ENCODE measurements at places on chromosomes 2 and 18. TPM values are rescaled to one million over a fixed set of nuclear protein-coding genes. Genes with fewer than 3 reads are reported as not detected.
A peak's percentile ranks its signal among the peaks of the same experiment; 100 is the strongest.

DNA sequence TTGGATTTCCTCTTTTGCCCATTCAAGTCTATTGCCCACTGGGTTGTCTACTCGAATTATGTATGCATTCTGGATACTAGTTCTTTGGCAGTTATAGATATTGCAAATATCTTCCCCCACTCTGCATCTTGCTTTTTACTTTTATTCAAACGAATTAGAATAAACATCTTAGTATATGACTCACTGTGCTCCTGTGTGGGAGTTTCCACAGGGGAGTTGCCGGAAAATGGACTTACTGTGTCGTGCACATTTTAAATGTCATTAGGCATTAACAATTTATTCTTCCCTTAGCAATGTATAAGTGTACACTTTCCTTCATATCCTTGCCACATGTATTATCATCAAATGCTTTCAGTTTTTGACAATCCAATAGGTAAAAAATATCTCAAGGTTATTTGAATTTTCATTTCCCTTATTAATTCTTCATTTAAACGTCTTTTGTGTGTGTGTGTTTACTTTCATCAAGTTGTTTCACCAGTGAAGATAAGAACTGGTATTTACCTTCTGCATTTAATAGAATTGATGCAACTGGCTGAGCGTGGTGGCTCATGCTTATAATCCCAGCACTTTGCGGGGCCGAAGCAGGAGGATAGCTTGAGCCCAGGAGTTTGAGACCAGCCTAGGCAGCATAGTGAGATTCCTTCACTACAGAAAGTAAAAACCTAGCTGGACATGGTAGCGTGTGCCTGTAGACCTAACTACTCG, 4.6 kb upstream of the UGT1A5 start:
- peak overlapping the region; percentile 59 for H3K27ac ChIP-seq
- H3K4me3 ChIP-seq = no peak overlapping the region
- DNase-seq = no peak

DNA sequence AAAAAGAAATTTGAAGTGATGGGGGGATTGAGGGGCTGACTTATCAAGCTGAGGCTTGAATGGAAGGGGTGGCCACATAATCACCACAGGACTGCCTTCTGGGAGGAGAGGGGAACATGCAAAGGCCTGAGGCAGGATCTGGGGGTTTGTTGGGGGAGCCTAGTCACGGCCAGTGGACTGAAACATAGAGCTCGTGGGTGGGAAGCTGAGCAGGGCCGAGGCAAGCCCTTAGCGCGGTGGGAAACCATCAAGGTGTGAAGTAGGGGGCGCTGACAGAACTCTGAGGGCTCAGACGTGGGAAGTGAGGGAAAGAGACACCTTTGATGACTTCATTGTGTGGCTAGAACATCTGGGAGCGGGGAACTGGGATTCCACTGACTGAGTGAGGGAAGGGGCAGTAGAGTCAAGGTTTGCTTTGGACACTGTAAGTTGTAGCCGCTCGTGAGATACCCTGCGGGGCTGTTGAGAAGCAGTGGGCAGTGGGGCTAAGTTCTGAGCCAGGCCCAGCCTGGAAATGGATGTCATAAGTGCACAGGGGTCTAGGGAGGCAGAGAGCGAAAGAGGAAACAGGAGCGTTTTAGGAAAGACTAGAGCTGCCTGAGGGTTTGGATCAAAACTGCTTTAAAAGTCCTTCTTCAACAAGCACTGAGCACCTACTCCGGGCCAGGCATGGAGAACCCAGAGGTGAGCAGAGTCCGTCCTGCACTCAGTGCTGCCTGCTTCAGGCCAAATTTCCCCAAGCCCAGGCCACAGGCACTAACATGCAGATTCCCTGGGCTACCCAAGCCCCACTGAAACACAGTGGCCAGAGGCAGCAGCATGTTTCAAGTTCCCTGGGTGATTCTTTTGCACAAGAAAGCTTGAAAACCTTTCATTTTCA, 686 bp upstream of the SNORC start:
- H3K4me3 ChIP-seq = no peak overlapping the region
- no peaks in the 10 kb centered on the region for H3K4me1 ChIP-seq
- no peaks in the 10 kb centered on the region for H3K27me3 ChIP-seq
- H3K36me3 ChIP-seq = peaks cover 1% of the 10 kb centered on the region

DNA sequence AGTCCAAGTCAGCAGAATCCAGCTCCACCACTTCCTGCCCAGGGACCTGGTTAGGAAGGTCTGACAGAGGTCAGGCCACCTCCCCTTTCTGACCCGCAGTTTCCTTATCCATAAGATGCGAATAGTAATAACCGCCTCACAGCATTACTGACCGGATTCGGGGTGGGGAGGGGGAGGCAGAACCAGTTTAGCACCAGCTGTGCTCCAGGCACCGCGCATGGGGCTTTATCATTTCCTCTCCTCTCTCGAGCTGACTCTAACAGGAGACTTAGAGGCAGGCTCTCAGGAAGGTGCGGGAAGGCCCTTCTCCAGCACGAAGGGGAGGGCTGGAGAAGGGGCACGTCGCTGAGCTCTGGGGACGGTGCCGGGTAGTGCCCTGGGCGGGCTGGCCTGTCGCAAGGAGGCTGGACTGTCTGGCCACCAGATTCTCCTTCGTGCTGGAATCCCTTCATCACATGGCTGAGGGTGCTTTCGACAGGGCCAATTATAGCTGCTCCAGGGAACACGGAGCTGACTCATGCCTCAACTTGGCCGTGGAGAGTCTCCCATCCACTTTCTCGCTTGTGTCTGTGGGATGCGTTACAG, 5.7 kb downstream of the EHD3 start:
- no peak overlapping the region for H3K4me3 ChIP-seq
- H3K27ac ChIP-seq = no peak overlapping the region
- no peaks in the 10 kb centered on the region for H3K27me3 ChIP-seq
- no peak for DNase-seq
- peaks cover 40% of the 10 kb centered on the region for H3K4me1 ChIP-seq

Gene FLACC1
- 1.4 TPM for total RNA-seq

Gene TPO
- total RNA-seq = not detected

Gene FER1L5
- total RNA-seq = not detected

DNA sequence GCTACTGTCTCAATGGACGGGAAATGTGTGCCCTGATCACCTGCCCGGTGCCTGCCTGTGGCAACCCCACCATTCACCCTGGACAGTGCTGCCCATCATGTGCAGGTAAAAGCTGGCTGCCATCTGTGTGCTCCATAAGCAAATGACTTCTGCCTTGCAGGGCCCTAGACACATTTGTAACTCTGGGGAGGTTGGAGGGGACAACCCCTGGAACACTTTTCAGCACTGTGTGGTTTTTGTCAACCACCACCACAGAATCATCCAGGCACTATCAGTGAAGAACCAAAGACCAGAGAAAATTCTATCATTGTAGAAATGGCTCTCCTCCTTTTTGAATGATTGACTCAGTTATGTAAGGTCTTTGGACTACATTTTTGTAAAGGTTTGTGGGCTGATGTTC, 84.3 kb downstream of the FEZ2 start:
- H3K27ac ChIP-seq = peak overlapping the region; percentile 2
- DNase-seq = no peak
- H3K27me3 ChIP-seq = no peaks in the 10 kb centered on the region
- H3K36me3 ChIP-seq = peaks cover 30% of the 10 kb centered on the region
- no peak overlapping the region for H3K4me3 ChIP-seq

DNA sequence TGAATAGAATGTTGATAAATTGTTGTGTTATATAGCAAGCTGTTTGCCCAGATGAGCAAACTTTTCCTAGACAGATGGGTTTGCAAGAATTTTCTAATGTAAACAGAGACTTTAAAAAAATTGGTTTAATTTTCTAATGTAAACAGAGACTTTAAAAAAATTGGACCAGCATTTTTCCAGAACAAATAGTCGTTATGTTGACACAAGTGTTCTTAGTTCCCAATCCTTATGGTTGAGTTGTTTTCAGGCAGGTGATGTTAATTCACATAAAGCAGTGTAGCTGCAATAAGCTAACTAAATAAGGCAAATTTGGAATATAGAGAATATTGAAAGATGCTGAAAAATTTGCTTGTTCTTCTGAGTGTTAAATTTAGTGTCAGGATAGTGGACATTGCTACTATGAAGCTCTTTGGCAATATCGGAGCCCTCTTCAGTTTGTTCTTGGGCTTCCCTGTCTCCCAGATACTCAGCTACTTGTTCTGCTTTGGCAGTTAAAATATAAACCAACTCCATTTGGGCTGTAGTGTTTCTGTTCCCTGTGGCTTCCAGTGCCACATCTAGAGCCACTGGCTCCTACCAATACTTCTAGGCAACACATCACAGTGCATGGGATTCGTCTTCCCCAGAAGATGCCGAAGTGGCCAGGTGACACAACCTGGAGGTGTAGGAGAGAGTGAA, 105.7 kb downstream of the DYNAP start:
- H3K27ac ChIP-seq = no peak overlapping the region
- DNase-seq = no peak
- H3K4me3 ChIP-seq = no peak overlapping the region

Gene CPS1
- 15.2 TPM for total RNA-seq

DNA sequence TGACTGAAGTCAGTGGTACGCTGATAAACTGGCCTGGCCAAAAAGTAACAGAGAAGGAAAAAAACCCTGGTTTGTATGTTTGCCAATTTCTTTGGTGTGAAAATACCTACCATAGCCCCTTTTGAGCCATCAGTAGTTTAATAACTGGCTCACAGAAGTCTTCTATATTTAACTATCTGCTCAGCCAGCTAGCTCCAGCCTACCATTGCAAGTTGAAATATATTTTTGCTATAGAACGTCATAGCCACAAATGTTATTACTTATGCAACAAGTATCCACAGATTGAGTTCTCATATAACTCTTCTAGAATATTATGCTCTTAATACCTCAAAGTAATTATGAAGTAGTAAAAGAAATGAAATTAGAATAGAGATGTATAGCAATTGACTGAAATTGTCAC, 25.2 kb downstream of the RPE start:
- H3K4me3 ChIP-seq = no peak overlapping the region
- no peaks in the 10 kb centered on the region for H3K4me1 ChIP-seq
- no peak for DNase-seq
- no peaks in the 10 kb centered on the region for H3K27me3 ChIP-seq

Gene CPO
- total RNA-seq = not detected

DNA sequence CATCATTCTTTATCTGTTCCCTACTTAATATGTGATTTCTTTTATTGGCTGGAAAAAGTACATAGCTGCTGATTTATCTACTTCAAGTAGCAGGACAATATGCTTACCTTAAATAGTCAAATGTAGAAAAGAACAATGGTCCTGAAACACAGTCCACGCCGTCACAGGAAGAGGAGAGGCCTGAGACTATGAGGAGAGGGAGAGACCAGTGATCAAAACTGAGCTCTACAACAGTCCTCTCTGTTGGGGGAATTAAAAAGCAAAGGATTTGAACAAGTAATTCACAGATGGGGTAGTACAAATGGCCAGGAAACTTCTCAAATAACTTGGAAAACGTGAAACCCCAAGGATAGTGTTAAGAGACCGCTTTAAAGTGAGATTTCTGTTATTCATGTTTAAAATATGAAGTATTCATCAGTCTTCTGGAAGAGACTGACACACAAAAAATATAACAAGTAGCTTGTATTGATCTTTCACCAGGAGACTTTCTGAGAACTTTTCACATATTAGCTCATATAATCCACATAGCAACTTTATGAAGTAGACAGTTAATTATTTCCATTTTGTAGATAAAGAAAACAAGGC, 20.2 kb downstream of the SCYGR8 start:
- H3K36me3 ChIP-seq = no peaks in the 10 kb centered on the region
- DNase-seq = no peak
- H3K27ac ChIP-seq = peak overlapping the region; percentile 50
- no peaks in the 10 kb centered on the region for H3K27me3 ChIP-seq

GRCh38 chr18:44197832-44198611, 482.7 kb upstream of the SETBP1 start:
- H3K4me3 ChIP-seq = no peak overlapping the region
- no peak for DNase-seq
- H3K36me3 ChIP-seq = no peaks in the 10 kb centered on the region
- H3K27me3 ChIP-seq = no peaks in the 10 kb centered on the region
- H3K27ac ChIP-seq = no peak overlapping the region
- peaks cover 10% of the 10 kb centered on the region for H3K4me1 ChIP-seq

Gene LCT
- total RNA-seq = not detected

Gene ALPI
- not detected for total RNA-seq

DNA sequence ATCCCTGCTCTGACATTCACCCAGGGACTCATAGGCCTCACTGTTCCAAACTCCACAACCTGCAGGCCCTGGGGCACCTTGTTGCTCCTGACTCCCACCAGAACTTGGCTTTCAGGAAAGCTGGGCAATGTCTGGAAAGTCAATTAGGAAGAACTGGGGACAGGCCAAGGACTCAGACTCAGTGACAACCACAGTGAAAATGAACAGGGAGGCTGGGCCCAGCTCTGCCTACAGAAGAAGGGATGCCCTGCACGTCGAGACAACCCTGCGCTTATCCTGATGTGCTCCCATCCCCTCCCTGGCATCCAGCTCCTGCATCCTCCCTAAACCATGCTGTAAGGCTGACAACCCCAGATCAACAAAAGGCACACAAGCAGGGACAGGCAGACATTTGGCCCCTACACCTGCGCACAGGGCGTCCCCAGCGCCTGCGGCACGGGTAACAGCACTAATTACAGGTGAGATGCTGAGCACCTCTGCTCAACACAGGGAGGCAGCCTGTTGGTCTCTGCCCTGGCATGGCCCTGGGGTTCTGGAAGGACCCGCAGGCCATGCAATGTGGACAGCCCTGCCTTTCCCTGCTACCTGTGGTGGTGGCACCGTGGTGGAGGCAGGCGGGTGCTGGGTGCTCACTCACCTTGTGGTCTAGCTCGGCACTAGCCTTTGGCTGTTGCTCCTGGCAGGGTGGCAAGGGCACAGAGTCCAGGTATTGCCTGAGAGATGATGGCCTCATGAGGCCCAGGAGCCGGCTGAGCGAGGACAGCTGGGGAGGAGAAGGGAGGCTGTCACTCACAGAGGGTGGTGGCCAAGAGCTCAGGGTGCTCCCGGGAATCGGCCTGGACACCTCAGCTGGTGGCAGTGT, 23.6 kb upstream of the SEMA4C start:
- no peak for DNase-seq
- H3K4me1 ChIP-seq = peaks cover 31% of the 10 kb centered on the region
- H3K36me3 ChIP-seq = no peaks in the 10 kb centered on the region
- H3K27me3 ChIP-seq = no peaks in the 10 kb centered on the region
- no peak overlapping the region for H3K4me3 ChIP-seq
- H3K27ac ChIP-seq = no peak overlapping the region

DNA sequence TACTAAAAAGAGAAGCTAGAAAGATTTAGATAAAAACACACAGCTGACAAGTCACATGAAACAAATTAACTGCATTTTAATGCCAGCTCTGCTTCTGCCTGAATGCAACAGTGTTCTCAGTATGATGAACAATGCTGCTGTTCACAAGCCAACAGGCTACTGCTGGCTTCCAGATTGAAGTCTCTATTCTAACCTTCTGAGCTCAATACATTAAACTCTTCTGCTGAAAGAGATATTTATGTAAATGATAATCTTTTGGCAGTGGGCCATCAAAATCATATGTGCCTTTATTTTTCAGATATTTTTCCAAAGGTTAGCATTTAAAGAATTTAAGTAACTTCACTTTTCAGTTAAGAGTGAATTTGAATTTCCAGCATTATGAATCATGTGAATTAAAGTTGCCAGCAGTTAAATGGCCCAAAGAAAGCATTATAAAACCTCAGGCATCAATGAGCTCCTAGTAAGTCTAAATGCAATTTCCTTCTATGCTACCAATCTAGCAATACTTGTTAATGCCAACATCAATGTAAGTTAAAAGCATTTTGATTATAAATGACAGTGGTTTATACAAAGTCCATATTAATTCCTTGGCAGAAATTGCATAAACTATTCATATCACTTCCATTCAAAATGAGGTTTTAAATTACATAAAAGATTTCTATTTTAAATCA, 72.4 kb downstream of the ID2 start:
- H3K27ac ChIP-seq = peak overlapping the region; percentile 12
- H3K36me3 ChIP-seq = peaks cover 26% of the 10 kb centered on the region
- H3K4me3 ChIP-seq = no peak overlapping the region
- H3K27me3 ChIP-seq = no peaks in the 10 kb centered on the region
- peaks cover 33% of the 10 kb centered on the region for H3K4me1 ChIP-seq
- no peak for DNase-seq
